Common myeloid progenitor, CD34-positive (primary cell): ENCODE measurements at places on chromosomes 1 and 21.

- no peak for DNase-seq
These were observed 56.7 kb upstream of the LAPTM5 start for GRCh38 chr1:30814292-30814691.

DNA sequence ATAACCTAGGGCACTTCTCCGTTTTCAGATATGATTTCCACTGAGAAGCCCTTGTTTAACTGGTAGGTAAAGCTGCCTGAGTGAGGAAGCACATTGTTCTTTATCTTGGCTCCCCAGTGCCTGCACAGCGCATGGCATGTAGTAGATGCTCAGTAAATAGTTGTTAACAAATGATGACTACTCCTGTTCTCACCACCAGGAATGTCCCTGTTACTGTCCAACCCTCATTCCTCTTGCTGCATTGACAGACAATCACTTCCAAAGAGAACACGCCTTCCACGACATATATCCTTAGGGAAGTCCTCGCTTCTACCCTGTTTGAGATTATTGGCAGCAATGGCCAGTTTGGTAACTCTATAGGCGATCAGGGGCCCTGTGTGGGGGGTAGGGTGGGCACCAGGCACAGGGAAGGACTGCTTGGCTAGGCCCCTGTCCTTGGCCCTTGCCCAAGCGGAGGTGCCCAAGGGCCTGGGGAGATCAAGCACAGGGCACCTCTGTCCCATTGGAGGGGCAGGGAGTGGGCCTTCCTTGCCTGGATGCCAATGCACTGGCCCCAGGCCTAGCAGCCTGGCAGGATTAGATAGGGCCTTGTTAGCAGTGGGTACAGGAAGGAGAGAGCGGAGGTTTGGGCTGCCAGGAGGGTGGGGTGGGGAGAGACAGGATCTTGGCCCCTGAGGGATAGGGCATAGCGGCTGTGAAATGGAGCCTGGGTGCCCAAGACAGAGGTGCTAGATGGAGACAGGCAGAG is 10.2 kb downstream of the NES start:
- DNase-seq = no peak

- peak; percentile 73 for DNase-seq
These were observed 64.5 kb downstream of the BCAR3 start for GRCh38 chr1:93616996-93617669.

- DNase-seq = no peak
These were observed 37.0 kb upstream of the KCNA10 start for GRCh38 chr1:110555807-110556470.

- peak; percentile 59 for DNase-seq
These were observed at the start of gene KLHL17 for GRCh38 chr1:960363-961131. Gene KLHL17, plus strand, starts transcription at chr1:960584. Its CDS starts 110 bp downstream, at chr1:960694.

DNA sequence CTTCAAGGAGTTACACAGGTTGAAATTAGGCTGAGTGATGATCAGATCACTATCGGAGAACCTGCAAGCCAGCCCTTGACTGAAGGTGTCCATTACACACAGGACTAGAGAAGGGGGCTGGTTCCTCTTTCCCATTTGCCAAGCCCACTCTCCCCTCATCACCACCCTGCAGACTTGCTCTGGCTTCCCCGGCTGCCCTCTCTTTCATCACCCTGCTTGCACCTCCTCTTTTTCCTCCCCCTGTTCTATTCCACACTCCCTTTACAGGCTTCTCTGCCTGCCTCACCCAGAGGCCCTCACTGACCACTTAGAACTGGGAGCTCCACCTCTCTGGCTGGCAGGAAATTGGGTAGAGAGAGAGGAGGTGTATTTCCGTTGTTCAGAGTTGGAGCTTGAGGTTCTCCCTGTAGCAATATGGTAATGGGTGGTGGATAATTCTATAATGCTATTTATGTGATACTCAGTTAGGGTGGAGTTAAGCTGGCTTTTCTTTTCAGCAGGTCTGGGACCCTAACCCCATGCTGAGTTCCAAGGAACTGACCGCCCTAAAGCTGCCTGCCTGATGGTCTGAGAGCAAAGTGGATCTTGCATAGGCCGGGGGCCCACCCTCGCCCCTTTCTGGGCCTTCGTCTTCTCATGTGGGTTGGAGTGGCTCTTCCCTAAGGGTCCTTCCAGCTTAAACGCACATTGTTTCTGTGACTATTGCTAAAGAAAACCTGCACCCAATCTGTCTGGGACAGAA is 111.8 kb upstream of the ADAR start:
- no peak for DNase-seq

DNA sequence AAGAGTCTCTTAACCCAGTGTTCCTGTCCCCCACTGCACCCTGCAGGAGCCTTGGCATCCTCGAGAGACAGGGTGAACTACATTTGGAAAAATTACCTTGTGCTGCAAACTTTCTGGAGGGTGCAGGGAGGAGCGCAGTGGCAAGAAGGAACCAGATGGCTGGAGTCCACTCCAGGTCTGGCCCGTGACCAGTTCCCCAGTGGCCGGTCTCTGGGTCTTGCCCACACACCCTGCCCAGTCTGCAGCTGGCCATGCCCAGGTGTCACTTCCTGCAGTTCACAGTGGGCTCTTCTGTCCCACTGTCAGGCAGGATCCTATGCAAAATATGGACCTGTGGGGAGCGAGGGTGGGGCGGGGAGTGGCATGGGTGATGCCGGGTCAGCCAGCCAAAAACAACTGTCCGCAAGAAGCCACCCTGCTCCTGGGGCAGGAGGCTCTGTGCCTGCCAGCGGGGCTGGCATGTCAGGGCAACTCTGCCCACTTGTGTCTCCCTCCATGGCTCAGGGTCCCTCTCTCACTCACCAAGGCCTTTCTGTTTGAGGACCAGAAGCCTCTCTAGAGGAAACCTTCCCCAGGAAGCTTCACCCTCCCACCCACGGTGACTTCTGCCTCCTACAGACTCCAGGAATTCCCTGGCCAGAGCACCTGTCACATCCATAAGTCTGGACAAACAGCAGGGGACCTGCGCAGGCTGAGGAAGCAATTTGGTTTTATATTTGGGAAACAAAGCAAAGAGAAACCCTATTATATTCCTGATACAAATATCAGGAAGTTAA is 55.6 kb downstream of the KIF21B start:
- DNase-seq = no peak

DNA sequence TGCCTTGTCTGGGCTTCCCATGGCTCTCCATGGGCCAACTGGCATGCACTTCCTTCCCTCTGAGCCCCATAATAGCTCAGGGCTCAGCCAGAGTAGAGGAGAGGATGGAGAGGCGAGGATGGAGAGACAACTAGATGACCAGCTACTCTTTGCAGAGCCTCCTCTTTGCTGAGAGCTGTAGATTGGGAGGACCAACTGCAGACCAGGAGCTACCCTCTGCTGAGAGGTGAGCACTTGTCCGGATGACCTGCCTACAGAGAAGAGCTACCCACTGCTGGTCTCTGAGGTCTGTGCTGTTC is 58.0 kb upstream of the ETV3 start:
- DNase-seq = no peak

DNA sequence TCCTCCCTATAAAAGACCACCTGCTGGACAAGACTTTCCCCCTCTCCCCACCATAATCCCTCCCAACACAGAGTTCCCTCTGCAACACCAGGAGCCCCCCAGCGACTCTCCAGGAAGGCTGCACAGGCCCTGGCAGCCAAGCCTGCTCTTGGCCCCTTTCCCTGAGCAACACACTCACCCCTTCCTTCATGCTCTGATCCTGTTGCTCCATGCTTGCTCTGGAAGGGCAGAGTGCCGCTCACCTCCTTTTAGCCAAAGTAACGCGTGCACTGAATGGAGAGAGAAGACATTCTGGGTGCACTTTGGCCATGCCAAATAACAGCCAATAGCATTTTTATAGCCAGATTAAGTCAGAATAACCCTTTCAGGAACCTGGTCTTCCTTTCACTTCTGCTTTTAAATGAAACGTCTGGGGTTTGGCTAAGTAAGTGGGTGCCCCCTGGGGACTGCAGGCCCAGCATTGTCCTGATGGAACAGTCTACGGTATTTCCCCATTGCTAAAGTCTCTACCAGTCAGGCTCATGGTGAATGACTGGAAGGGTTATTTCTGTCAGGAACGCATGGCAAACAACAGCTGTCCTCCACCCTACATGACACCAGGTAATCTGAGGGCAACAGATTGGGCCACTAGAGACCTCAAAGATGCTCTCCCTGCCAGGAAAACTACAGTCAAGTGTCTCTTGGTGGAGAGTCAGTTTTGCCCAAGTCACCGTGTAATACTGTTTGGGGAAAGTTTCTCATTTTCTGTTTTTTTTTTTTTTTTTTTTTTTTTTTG is at the start of gene SLC2A5:
TSS of gene SLC2A5 (minus strand) at position 310 of the 775 bp plus-strand sequence. CDS start at position 211, 99 bp downstream.
- DNase-seq = peak; percentile 87

DNA sequence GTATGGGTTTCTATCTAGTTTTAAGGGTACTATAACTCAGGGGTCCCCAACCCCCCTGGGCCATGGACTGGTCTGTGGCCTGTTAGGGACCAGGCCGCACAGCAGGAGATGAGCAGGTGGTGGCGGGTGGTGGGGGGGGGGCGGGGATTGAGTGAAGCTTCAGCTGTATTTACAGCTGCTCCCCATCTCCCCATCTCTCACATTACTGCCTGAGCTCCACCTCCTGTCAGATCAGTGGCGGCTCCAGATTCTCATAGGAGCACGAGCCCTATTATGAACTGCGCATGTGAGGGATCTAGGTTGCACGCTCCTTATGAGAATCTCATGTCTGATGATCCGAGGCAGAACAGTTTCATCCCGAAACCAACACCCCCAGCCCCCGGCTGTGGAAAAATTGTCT is 95.1 kb upstream of the SLC45A1 start:
- no peak for DNase-seq

GRCh38 chr1:154864189-154864975 is 5.7 kb downstream of the KCNN3 start:
- DNase-seq = no peak
